ENCODE measurements at places on chromosomes 6 and 20. TPM values are rescaled to one million over a fixed set of nuclear protein-coding genes. Genes with fewer than 3 reads are reported as not detected.

GRCh38 chr6:41650120-41650519 is 11.9 kb downstream of the MDFI start:
- no peak overlapping the region for H3K4me3 ChIP-seq
- no peaks in the 10 kb centered on the region for H3K27me3 ChIP-seq
- DNase-seq: no peak
- H3K4me1 ChIP-seq: no peaks in the 10 kb centered on the region
- H3K36me3 ChIP-seq: no peaks in the 10 kb centered on the region
- H3K27ac ChIP-seq: no peak overlapping the region

GRCh38 chr6:13848522-13849150 is 34.3 kb upstream of the MCUR1 start:
- no peaks in the 10 kb centered on the region for H3K4me1 ChIP-seq
- H3K4me3 ChIP-seq: no peak overlapping the region
- H3K27me3 ChIP-seq: no peaks in the 10 kb centered on the region
- H3K27ac ChIP-seq: no peak overlapping the region
- no peak for DNase-seq

DNA sequence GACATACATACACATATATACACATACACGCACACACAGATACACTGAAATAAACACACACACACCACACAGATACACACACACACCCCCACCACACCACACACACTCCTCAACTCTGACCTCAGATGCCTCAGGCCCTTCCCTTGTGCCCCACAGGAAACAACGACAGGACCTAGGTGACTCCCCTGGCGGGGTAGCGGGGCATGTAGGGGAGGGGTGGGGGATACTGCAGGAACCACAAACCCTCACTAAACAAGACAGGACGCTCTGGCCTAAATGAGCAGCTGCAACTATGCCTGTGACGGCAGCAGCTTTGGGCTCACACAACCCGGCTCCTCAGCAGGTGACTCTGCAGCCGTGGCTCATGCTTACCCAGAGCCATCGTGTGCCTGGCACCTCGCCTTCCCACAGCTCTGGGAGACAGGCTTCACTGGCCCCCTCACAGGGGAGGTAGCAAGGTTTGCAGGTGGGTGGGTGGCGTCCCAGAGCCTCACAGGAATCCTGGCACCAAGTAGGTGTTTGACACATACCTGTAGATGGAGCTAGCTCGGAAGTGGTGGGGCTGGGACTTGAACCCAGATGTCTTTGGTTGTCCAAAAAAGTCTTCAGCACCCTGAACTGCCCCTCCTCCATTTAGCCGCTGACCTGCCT is 100.8 kb downstream of the GRM4 start:
- H3K27ac ChIP-seq: no peak overlapping the region
- no peaks in the 10 kb centered on the region for H3K4me1 ChIP-seq
- no peaks in the 10 kb centered on the region for H3K36me3 ChIP-seq
- H3K4me3 ChIP-seq: no peak overlapping the region
- no peaks in the 10 kb centered on the region for H3K27me3 ChIP-seq

DNA sequence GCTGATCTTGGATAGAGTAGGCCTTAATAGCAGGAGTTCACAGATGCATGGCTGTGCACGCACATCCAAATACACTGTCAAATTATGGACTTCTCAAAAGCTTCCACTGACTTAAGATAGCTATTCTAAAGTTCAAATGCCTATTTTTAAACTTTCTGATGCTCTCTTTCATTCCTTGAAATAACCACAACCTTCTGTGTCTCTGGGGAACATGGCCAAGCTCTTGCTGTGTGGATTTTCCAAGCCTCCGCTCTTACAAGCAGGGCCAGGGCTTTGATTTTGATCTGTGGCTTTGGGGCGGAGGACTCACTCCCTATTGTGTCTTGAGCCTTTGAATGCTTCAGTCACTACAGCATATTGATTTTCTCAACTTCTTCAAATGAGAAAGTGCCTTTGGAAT is 35.7 kb upstream of the SNRPB2 start:
- H3K4me1 ChIP-seq: no peaks in the 10 kb centered on the region
- H3K27me3 ChIP-seq: no peaks in the 10 kb centered on the region
- H3K27ac ChIP-seq: no peak overlapping the region
- DNase-seq: no peak
- no peak overlapping the region for H3K4me3 ChIP-seq

- no peaks in the 10 kb centered on the region for H3K4me1 ChIP-seq
- H3K27ac ChIP-seq: no peak overlapping the region
- H3K4me3 ChIP-seq: no peak overlapping the region
- H3K36me3 ChIP-seq: no peaks in the 10 kb centered on the region
- DNase-seq: no peak
Observed at GRCh38 chr20:4135385-4136077, 120.2 kb upstream of the RNF24 start.

DNA sequence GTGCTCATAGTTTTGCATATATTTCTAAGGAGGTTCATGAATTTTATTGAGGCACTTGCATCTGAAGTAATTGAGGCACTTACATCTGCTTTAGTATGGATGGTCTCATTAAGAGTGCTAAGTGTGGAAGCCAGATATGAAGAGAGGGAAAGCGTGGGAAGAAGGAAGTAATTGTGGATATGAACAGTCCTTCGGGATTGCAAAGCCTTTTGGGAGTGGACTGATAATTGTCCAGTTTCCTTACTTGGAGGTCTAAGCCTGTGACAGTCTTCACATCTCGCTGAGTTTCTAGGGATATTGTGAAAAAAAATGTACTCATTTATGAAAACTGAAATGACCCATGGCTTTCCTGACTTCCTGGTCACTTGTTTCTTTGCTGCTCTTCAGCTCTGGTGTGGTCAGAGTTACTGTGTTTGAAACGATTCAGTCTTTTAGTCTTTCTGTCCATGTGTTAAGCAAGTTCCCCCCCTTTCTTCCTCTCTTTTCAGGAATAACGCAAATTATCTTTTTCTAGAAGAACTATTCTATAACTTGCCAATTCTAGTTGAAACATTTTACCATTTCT is 137.3 kb downstream of the ZFAND3 start:
- no peak overlapping the region for H3K4me3 ChIP-seq
- DNase-seq: no peak
- peaks cover 2% of the 10 kb centered on the region for H3K4me1 ChIP-seq
- H3K27me3 ChIP-seq: no peaks in the 10 kb centered on the region
- no peak overlapping the region for H3K27ac ChIP-seq
- H3K36me3 ChIP-seq: no peaks in the 10 kb centered on the region

C20orf202 gene
- total RNA-seq: 0.16 TPM

RFX6 gene
- total RNA-seq: not detected

ID1 gene
- total RNA-seq: 189 TPM

COL12A1 gene
- total RNA-seq: 28.3 TPM

Measured in kidney (tissue), 22 donors.